ENCODE measurements at places on chromosomes 16 and 17.
A peak's percentile ranks its signal among the peaks of the same experiment; 100 is the strongest.

- no peak for DNase-seq
These were observed 24.1 kb upstream of the MFSD6L start for GRCh38 chr17:8823279-8823678.

- DNase-seq, result no peak
These were observed 59.2 kb downstream of the SRL start for GRCh38 chr16:4182581-4183236.

DNA sequence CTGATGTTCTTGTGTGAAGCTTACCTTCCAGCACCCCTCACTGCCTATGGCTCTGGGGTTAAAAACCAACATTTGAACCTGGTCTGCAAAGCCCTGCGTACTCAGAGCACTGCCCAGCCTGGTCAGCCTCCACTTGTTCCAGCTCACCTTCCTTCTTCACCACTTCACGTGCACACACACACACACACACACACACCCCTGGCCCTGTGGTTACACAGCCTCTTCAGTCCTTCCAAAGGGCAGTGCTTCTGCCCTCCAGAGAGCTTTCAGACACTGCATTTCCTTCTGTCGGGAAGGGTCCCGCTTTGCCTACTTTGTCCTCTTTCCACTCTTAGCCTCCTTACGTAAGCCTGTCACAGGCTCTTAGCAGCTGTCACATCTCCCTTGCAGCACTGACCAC is 9.6 kb upstream of the TMEM220 start:
- DNase-seq, result no peak

- no peak for DNase-seq
These were observed 46.6 kb upstream of the MED13 start for GRCh38 chr17:62111562-62112171.

DNA sequence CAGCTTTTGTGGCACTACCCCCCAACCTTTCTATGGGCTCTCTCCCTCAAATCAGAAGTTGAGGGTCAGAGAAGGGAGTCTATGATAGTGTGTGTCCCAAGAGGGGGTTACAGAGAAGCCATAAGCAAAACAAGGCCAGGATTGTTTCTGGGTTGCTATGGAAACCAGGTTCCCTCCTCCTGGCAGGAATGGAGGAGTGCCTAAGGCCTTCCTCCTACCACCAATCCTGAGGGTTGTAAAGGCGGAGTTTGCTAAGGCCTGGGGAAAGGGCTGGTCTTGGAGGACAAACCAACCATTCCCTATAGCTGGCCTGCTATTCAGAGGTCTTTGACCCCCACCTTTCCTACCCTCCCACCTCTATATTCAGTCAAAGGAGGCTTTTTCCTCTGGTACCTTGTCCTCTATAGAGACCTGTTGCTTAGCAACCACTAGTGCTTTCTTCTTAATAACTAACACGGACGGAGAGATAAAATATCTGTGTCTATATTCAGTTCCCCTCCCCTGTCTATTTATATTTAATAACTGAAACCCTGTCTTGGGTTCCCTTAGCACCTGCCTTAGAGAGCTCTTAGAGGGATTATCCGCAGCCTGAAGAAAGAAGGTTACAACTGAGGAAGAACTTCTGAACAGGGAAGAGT is 43.4 kb downstream of the NEUROD2 start:
- DNase-seq, result peak; percentile 28

- DNase-seq, result peak; percentile 35
These were observed 20.6 kb upstream of the PRKAR1A start for GRCh38 chr17:68491381-68492231.

DNA sequence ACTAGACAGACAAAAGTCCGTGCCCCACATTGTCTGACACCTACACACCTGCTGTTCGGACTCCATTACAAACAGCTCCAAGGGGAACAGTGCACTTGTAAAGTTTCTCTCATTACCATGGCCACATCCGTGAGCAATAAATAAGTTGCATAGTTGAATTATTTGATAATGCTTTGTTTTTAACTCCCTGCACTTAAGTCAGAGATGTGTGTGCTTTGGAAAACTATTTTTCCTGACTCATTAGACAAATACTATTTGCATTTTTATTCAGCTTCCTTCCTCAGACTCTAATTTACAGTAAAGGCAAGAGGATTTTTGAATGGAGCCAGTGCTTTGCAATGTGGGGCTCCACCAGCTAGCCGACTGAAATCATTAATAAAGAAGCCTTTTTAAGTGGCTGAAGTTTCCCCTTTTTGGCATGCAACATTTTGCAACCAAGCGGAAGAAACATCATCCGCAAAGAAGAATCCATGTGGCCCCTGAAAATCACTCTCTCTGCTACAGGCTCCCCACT is 6.5 kb upstream of the CCL2 start:
- DNase-seq, result peak; percentile 65

DNA sequence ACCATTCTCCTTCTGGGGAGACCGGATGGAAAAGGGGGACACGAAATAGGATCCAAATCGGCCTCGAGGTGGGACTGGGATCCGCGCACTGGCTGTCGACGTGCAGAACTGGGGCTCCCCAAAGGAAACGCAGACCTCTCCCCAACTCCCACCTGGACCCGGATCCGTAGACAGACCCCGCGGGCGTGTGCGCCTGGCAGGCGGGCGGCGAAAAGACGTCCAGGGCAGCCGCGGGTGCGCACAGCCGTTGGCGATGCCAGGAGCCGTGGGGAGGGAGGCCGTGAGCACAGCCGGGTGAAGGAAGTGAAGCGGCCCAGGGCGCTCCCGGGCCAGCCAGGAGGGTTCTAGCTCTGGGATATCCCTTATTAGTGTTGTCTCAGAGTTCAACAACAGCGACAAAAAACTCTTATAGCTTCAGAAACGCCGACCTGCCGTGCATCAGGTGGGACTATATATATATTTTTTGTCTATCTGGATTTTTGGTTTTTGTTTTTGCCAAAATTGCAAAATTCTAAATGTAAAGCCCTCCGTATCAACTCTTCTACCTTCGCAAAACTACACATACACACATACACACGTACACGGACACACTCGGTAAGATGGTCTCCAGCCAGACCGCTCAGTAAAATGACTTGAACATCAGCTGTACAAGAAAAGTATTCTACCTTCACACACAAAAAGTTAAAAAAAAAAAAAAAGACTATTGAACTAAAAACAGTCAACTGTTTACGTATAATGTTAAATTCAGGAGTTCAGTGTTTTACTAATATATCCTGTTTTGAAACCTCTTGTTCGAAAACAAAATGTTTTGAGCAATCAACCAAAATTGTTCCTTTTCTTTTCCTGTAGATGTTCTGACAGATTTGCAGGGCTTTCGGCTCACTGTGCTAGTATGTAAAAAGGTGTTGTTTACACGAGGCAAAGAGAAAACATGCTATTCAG is 5.2 kb upstream of the AATF start:
- DNase-seq, result no peak

GRCh38 chr16:11583166-11583565 is 3.6 kb downstream of the LITAF start:
- no peak for DNase-seq

DNA sequence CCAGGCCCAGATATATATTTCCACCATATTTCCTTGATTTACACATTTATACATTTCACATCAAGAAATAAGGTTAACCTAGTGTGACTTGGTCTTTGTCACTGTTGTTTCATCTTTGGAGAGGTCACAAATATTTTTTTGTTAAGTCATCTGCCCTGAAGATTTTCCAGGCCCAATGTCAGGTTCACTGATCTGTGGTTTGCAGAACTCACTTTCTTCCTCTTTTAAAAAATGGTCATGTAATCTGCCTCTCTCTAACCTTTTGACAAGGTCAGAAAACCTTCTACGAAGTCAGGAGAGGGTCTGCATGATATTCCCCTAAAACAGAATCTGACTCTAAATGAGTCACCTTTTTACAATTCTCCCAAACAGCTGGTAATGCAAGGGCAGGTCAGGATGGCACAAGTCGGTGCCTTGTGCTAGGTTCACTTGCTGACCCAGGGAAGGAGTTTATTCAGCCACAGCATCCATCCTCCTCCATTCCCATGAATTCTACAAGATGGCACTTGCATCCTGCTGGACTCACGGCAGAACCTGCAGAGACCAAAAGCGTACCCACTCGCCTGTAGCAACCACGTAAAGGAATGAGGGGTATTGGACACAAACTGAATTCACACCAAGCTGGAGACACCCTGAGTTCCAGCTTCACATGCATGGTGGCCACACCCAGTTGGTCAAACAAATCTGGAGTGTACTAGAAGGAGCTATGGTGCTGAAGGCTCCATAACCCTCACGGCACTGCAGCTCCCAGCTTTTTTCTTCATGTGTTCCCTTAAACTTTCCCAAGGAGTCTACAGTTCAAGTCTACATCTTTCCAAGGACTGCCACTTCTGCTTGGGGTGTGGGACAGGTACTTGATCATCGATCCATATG is 1.6 kb upstream of the KIAA0513 start:
- DNase-seq, result no peak

- no peak for DNase-seq
These were observed 57.9 kb upstream of the BCO1 start for GRCh38 chr16:81180578-81180977.

- no peak for DNase-seq
These were observed 111.7 kb downstream of the ABCC6 start for GRCh38 chr16:16111639-16112038.

DNA sequence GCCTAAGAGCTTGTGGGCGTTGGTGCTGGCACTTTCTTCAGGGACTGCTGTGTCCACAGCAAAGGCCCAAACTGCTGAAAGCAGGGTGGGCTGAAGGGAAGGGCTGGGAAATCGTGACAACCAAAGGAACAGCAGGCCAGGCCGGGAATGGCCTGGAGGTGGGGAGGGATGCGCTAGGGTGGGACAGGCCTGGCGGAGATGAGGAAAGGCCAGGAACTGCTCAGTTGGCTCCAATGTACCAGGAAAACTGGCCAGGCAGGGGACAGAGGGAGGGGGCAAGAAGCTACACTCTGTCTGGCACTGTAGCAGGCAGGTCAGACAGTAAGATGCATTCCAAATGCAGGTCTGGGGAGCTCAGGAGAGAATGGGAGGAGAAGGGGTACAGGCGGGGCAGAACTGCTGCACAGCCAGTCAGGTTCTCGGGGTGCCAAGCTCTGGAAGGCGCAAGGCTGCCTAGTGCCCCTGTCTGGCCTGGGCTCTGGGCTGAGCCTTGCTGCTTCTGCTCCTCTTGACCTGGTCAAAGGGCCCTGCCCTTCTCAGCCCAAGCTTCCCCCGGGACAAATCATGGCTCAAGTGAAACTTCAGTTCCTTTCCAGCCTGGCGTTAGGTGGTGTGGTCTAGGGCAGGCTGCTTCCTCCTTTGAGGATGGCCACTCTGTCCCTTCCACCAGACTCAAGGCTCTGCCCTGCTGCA is 7.3 kb downstream of the PNMT start:
- no peak for DNase-seq

GRCh38 chr16:73891129-73891542 is 405.5 kb upstream of the PSMD7 start:
- DNase-seq, result no peak

DNA sequence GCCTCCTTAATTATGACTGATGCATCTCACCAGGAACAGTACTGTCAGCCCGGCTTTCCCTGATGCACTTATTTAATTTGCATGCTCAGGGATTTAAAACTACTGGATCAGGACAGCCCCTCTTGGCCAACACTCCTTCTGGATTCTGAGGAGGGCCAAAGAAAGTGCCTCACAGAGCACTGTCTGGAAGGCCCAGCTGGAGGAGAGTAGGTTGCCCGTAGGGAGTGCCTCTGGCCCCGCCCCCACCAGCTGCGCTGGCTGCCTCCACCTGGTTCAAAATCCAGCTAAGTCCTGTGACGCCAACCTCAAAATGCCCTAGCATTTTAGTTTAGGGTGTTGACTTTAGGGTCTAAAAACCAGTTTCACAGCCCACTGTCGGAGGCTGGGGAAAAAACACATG is 49.4 kb upstream of the SREBF1 start:
- no peak for DNase-seq

GRCh38 chr16:47049901-47050583 is 76.6 kb upstream of the DNAJA2 start:
- DNase-seq, result no peak

DNA sequence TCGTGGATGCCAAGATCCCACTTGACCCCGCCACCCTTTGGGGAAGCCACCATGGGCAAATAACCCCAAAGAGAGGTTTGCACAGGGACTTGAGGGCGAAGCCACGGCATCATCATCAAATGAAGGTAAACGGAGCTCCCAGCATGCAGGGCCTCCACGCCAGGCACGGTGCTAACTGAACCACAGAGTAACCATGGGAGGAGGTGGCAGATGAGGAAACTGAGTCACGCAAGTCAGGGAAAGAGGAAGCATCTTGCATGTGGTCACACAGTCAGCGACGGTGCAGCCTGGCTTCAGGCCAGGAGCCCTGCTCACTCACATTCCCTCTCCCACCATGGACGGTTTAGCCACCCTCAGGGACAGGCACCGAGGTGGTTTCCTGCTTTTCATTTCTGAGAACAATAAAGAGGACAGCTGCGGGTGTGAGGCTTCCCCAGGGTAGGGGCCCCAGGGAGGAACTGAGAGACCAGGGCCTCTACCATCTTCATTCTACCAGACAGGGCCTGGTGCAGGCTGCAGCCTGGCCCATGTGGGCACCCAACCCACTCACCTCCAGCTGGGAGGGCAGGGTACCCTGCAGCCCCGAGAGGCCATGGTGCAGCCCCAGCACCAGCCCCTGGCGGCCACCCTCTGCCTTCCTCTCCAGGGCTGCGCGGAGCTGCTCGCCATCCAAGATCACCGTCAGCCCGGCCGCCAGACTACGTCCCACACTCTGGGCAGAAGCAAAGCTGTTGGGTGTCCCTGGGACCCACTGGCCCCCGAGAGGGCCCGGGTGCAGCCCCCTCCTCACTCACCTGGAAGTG is 78.3 kb downstream of the RMI2 start:
- no peak for DNase-seq

- peak; percentile 78 for DNase-seq
These were observed at the start of gene ZNF205 for GRCh38 chr16:3112058-3112880. Gene ZNF205 (plus strand): TSS chr16:3112586. CDS start chr16:3113431, 845 bp downstream.

DNA sequence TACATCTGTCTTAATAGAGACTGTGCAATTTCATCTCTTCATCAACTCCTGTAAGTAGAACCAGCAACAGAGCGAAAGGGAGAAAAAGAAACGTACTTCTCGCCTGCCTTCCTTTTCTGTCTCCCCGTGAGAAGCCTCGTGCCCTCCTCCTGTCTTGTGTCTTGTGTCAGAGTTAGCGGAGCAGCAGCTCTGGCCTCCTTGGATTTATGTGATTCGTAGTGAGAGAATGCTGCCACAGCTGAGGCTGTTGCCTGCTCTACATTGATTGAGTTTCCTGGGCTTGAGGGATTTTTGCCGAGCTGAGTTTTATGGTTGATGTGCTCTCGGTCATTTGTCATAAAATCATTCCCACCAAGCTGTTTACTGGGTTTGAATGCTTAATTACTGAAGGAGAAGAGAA is 579.1 kb upstream of the RBFOX1 start:
- DNase-seq, result no peak

DNA sequence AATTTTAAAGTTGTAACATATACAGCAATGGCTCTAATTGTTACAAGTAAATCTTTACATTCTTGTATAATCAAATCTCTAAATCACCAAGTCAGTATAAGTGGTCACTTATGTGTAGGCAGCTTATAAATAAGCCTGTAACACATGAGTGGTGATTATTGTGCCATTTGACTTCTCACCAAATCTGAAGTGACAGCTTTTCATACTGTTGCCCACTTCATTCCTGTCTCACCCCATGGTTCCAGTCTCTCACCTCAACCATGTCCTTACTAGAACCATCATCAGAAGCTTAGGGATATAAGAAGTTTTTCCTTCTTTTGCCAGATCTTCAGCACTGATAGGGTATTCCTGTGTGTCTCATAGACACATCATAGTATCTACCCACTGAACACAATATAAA is 23.5 kb downstream of the TNRC6A start:
- DNase-seq, result no peak
